OCI-M1 (cell line): ENCODE measurements at places on chromosomes 4 and X.

DNA sequence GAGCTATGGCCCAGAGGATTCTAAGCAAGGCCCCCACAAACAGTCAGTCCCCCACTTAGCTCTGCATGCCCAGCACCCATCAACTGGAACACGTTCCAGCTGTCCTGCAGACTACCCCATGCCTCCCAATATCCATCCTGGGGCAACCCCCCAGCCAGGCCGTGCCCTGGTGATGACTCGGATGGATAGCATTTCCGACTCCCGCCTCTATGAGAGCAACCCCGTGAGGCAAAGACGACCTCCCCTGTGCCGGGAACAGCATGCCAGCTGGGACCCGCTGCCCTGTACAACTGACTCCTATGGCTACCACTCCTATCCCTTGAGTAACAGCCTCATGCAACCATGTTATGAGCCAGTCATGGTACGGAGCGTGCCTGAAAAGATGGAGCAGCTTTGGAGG, 32.0 kb downstream of the LAS1L start:
- DNase-seq = no peak

GRCh38 chrX:7485061-7485460, 337.1 kb upstream of the PUDP start:
- DNase-seq = no peak

- DNase-seq = no peak
These were observed 33.2 kb downstream of the NBDY start for GRCh38 chrX:56762220-56762619.

DNA sequence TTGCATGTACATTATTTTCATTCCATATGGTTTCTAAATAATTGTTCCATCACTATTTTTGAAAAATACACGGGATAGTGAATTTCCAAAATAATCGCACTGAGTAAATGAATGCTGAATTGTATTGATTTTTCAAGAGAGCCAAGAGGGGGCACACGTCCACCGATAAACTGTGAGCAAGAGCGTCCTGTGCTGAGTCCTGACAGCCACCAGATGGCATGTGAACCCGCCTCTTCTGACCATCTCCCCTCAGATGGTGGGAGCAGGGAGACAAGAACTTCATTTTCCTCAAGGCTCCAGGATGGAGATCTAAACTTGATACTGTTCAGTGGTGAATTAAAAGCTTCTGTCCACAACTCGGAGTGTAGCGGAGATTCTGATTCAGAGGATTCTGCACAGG, 30.6 kb upstream of the IL9R start:
- peak; percentile 67 for DNase-seq

DNA sequence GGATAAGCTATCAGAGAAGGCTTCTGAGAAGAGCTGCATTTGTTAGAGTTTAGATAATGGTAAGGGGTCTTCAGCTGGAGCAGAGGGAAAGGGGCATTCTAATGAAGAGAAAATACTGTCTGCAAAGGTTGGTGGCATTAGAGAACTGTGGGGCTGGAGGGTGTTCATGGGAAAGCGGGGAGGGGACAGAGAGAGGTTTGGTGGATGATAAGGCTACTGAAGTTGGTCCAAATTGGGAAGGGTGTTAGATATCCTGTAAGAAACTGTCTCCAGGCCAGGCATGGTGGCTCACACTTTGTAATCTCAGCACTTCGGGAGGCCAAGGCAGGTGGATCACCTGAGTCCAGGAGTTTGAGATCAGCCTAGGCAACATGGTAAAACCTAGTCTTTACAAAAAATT, 59.9 kb downstream of the AFF1 start:
- no peak for DNase-seq
